Left cardiac atrium (tissue), 4 donors: ENCODE measurements at places on chromosomes 12 and 14. TPM values are rescaled to one million over a fixed set of nuclear protein-coding genes. Genes with fewer than 3 reads are reported as not detected.
A peak's percentile ranks its signal among the peaks of the same experiment; 100 is the strongest.

- DNase-seq = no peak
These were observed 82.2 kb upstream of the TBX3 start for GRCh38 chr12:114765960-114766691.

DNA sequence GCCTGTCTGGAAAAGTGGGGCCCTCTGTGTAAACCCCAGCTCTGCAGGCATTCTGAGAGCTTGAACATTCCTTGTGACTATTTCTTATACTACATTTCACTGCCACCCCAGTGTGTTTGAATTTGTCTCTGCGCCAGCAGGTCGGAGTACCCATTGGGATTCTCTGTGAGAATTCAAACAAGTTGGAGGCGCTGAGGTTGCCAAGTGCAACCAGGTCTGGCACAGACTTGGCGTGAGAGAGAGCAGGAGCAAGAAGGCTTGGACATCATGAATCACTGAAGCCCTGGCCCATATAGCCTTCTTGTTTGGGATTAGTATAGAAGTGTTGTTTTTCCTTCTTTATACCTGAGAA is 33.0 kb upstream of the ATP2A2 start:
- no peak for DNase-seq

Gene ATP5F1B
- 1,844 TPM for total RNA-seq

GRCh38 chr14:72522847-72523246 is 371.1 kb downstream of the DPF3 start:
- DNase-seq = no peak

Gene ATG14
- 8.5 TPM for total RNA-seq

DNA sequence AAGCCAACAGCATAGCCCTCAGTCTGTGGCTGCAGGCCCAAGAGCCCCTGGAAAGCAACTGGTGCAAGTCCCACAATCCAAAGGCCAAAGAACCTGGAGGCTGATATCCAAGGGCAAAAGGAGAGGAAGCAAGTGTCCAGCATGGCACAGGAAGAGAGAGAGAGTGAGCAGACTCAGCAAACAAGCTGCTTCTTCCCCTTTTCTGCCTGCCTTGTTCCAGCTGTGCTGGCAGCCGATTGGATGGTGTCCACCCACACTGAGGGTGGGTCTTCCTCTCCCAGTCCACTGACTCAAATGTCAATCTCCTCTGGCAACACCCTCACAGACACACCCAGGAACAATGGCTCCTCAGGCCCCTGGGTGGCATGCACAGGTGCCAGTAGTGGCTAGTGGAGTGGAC is 33.5 kb downstream of the SMCO2 start:
- no peak for DNase-seq

Gene RERGL
- 3.4 TPM for total RNA-seq

DNA sequence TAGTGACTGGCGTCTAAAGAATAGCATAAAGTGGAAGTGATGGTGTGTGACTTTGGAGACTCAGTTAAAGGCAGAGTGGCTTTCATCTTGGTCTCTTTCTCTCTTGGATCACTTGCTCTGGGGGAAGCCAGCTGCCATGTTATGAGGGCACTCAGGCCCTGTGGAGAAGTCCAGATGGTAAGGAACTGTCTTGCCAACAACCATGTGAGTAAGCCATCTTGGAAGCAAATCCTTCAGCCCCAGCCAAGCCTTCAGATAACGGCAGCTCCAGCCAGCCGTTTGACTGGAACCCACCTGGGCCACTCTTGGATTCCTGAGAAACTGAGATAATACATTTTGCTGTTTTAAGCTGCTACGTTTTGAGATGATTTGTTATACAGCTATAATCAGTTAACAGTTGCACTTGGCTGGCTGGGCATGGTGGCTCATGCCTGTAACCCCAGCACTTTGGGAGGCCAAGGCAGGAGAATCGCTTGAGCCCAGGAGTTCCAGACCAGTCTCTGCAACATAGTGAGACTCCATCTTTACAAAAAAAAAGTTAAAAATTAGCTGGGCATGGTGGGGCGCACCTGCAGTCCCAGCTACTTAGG is 7.7 kb upstream of the LRRC23 start:
- DNase-seq = no peak

- DNase-seq = no peak
These were observed 942 bp downstream of the SYT1 start for GRCh38 chr12:78865516-78865915.

Gene EID3
- total RNA-seq = 1.6 TPM

Gene MYO1A
- total RNA-seq = 0.09 TPM

DNA sequence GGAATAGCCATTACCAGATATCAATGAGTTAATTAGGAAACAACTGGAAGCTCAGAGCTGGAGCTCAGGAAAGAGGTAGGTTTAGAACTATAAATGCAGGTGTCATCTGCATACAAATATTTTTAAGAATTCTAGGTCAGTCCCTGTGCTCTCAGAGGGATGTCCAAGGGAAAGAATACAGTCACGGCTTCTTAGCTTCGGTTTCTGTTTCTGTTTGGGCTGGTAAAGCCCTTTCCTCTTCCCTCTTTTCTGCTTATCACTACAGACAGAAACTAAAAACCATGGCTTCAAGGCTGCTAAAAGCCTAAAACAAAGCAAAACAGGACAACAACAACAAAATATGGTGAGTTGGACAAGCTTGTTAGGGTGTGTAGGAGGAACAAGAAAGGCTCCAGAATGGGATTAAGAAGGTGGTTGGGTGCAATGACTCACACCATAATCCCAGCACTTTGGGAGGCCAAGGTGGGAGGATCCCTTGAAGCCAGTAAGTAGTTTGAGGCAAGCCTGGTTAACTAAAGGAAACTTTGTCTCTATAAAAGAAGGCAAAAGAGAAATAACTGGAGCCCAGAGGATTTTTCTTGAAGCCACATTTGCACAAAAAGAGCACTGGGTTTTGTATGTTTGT is 113.0 kb downstream of the SEC23A start:
- no peak for DNase-seq

GRCh38 chr12:132787877-132788276 is 26.2 kb upstream of the ANKLE2 start:
- no peak for DNase-seq

GRCh38 chr12:43210485-43211192 is 341.4 kb downstream of the ADAMTS20 start:
- DNase-seq = no peak

DNA sequence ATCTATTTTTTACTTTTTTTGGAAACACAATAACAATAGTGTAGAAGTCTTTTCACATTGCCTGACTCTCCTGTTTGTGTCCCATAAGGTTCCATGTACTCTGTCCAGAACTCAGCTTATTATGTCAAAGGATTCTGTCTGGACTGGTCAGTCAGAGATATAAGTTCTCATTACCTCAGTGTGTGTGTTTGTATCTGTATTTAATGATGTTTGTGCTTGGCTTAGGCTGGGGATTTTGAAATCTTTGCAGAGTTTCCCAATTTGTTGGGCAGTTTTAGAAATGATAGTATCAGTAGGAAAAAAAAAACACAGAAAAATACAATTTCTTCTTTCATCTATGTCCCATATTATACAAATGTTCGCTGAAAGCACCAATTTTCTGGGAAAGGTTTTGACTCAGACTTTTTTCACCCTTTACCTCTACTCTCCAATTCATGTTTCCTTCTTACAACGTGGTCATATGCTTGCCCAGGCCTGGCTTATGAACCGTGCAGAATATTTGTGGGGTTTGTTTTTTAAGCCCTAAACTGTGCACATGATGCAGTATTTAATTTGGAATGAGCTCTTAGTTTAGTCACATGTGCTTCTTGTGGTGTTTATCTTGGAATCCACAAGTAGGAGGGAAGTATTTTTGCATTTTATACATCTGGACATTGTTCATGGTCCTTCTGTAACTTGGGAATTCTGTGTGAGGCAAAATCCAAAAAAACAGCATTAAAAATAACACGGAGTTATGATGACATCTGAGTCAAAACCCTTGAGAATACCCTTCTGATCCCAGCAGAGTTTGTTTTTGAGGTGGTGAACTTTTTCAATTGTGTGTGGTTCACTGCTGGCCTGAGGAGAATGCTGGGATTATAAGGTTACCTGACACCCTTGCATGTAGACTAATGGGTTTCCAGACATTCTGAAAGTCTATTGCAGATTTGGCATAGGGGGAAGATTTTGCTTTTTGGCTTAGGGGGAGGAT is 121.2 kb downstream of the RAD51B start:
- no peak for DNase-seq

Gene COX8C
- total RNA-seq = not detected

- DNase-seq = no peak
These were observed 4.9 kb downstream of the DENR start for GRCh38 chr12:122757568-122757967.

GRCh38 chr14:100737526-100737925 is 10.8 kb downstream of the DLK1 start:
- peak; percentile 10 for DNase-seq

GRCh38 chr14:60349663-60350365 is 100.8 kb downstream of the PPM1A start:
- DNase-seq = no peak

DNA sequence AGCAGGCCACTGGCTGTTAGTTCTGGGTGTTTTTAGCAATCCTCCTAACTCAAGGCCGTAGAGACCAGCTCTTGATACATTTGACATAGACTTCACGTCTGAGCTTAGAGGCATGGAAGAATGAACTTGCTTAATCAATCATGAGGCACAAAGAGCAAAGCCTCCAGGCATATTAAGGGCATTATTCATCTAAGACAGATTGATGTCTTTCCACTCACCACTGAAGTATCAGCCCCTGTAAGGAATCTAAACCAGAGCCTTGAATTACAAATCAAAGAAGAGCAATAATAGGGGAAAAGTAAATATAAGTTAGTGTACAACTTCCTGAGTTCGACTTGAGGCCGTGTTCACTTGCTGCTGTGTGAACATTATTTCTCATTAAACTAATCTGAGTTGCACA is 1470.7 kb downstream of the AACS start:
- no peak for DNase-seq
